ENCODE measurements at places on chromosomes 1 and 21.

DNA sequence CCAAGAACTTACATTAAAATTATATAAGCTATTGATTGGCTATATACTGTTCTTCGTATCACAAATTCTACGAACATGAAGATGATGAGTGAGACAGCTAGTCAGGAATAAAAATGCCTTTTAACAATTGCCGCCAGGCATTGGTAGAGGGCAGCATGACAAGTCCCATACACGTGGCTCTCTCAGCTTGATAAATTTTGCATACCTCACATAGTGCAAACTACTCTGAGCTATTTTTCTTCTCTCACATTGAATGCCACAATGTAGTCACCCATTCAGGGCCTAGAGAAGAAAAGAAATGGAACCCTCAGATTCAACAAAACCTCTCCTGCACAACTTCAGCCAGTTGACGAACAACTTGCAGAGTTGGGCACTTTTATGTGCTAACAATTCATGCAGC is 27.0 kb upstream of the FMO2 start:
- no peak for DNase-seq

- no peak for DNase-seq
Observed at GRCh38 chr1:157910270-157910669, 68.7 kb upstream of the CD5L start.

- peak; percentile 38 for DNase-seq
Observed at GRCh38 chr1:27521336-27521831, 31.4 kb upstream of the WASF2 start.

GRCh38 chr1:91603409-91603808 is 102.8 kb downstream of the CDC7 start:
- DNase-seq: peak; percentile 41

- no peak for DNase-seq
Observed at GRCh38 chr1:24222793-24223192, 35.7 kb upstream of the IFNLR1 start.

DNA sequence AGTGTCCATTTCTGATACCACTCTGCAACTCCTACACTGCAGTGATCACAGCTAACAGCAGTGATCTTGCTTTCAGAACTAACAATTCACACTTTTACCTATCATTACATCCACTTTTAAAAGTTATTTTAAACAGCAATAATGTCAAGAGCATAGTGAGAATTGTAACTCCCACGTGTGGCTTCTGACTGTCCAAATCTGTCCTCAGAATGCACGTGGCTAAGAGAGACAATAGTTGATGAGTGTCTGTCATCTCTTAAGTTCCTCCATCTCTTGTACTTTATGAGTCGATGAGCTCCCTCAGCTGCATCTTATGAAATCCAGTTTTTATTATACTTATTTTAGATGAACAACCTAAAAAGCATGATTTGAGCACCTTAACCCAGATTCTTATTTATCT is 16.5 kb upstream of the CFHR5 start:
- DNase-seq: no peak

- DNase-seq: no peak
Observed at GRCh38 chr1:39080269-39080826, 54.2 kb downstream of the NDUFS5 start.

GRCh38 chr1:98110674-98111073 is 189.8 kb upstream of the DPYD start:
- no peak for DNase-seq

DNA sequence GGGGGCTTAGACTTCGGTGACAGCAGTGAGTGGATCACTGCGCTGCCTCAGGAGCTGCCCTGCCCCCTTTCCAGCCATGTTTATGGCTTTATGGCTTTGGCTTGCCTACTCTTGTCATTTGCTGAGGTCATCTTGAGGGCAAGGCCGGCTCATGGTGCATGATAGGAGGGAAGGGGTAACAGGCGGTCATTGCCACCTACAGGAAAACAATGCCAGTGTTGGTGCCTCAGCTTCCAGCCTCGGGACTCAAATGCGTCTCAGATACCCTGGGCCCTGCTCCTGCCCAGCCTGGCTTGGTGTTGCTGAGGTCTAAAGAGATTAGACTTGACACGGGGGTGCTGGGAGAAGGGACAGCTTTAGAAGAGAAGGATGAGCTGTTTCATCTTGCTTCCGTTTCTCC is 14.5 kb downstream of the KDF1 start:
- no peak for DNase-seq

DNA sequence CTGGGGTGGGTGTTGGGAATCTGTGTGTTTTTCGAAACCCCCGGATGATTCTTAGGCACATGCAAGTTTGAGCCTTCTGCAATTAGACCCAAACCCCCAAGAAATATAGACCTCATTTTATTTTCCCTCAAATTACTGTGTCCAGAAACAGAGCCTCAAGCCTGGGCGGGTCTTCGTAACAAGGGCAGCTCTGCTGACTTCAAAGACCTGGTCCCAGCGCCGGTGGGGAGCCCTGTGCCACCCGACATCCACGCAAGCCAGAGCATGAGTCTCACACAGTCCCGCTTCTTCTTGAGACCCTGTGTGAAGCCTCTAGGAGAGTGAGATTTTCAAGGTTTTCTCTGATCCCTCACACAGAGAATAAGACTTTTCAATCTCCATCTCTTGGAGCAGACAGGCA is 397.3 kb downstream of the RPS6KC1 start:
- no peak for DNase-seq

GRCh38 chr1:241770115-241770514 is 77.9 kb upstream of the EXO1 start:
- DNase-seq: no peak

- no peak for DNase-seq
Observed at GRCh38 chr1:2404142-2404889, 8.0 kb downstream of the PEX10 start.

DNA sequence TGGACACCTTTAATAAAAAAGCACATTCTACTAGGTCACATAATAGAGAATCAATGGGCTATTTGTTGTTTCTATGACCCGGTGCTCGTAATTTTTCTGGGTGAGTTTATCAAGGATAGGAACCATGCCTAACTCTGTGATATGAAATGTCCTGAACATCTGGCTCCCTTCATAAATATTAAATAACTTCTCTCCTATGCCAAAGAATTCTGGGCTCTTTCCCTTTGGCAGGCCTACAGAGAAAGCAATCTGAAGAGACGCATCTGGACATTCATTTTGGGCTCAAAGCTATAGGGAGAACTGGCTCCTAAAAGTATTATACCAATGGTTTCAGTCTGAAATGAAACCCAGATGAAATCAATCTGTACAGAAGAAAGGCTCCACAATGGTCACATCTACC is 38.8 kb upstream of the ANGPTL7 start:
- DNase-seq: no peak

- DNase-seq: no peak
Observed at GRCh38 chr1:222829868-222830267, 15.0 kb downstream of the DISP1 start.

DNA sequence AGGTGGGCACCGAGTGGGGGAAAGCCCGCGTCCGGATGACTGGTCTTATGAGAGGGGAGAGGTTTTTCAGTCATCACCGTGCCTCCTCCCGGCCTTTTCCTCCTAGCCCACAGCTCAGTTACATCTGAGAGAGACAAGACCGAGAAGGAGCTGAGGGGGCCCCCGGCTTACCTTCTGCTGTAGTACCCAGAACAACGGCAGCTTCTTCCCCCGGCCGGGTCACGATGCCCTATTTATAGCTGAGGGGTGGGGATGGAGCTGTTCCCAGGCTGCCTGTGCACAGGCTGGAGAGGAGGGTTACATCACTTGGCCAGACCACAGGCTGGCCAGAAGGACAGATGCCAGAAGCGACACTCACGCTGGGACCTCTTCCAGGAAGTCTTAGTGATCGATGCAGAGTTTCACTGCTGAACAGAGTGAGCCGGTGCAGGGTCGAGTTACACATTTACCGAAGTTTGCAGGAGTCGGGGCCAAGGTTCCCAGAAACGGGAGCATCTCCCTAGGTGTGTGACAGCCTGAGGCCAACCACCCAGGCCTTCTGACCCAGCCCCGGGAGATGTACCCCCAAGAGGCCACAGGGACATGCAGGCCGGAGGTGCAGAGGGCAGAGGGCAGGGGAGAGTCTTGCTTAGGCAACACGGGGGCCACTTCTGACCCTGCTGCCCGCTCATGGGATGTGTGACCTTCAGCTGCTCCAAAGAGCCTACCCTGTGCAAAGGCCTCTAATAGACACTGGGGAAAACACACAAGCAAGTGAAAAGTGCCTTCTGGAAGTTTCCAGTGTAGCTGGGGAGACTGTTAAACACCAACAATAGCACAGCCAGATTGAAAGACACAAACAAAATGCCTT is at the start of gene AGT:
Gene AGT, minus strand, starts transcription at position 208 of the 850 bp plus-strand sequence. CDS start 3,299 bp downstream, outside the sequence.
- no peak for DNase-seq

- DNase-seq: no peak
Observed at GRCh38 chr1:116553386-116554115, 17.3 kb downstream of the CD58 start.

DNA sequence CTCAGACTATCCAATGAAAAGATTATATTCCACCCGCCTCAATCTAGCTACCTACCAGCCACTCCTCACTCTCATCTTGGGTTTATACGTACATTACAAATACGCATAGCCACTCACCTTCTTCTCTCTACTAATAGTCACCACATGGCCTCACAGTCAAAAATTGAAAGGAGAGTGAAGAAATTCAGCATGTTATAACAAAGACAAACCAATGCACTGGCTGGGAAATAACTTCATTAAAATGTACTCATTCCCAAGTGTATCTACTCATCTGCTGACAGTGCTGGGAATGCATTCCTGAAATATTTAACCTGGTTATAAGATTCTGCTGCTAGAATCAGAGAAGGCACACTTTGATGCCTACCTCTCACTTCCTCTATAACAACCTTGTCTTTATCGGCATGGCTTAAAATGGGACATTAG is 6.5 kb downstream of the ZNF644 start:
- no peak for DNase-seq

DNA sequence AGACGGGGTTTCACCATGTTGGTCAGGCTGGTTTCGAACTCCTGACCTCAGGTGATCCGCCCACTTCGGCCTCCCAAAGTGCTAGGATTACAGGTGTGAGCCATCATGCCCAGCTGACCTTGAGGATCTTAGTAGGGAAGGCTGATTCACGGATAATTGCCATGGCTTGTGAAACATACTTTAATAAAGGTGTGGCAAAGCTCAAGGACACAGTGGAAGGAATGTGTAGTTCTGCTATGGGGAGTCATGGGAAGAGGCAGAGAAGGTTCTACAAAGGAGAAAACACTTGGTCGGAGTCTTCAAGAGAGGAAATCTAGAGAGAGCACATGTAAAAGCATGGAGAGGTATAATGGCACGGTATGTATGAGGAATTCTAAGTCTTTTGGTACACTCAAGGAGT is 12.7 kb upstream of the PTCH2 start:
- DNase-seq: no peak

DNA sequence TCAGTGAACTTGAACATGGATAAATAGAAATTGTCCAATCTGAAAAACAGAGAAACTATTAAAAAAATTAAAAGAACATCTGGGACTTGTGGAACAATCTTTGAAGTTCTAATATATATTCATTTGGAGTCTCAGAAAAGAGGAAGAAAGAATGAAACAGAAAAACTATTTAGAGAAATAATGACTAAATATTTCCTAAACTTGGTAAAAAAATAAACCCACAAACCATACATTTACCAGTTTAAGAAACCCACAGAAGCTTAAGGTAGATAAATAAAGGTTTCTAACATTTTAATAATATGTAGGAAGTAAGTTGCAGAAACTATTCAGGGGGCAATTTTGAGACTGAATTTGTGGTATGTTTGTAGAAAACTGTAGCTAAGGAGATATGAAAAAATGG is 437.8 kb downstream of the PTBP2 start:
- no peak for DNase-seq

DNA sequence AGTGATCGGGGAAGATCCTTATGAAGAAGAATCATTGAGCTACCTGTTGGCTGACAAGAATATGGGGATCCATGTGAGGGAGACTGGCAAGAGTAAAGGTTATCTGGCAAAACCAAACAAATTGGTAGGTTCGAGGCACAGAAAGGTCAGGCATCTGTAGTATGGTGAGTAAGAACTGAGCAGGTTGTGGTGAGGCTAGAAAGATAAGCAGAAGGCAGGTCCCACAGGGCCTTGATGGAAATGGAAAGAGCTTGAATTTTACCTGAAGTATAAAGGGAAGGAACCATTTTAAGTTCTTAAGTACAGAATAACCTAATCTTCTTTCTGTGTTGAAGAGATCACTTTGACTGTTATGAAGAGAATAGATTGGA is 11.1 kb downstream of the PTPRC start:
- DNase-seq: peak; percentile 77

- DNase-seq: no peak
Observed at GRCh38 chr1:154741741-154742495, 128.2 kb downstream of the KCNN3 start.

- no peak for DNase-seq
Observed at GRCh38 chr1:228953207-228953606, 217.9 kb downstream of the RHOU start.

DNA sequence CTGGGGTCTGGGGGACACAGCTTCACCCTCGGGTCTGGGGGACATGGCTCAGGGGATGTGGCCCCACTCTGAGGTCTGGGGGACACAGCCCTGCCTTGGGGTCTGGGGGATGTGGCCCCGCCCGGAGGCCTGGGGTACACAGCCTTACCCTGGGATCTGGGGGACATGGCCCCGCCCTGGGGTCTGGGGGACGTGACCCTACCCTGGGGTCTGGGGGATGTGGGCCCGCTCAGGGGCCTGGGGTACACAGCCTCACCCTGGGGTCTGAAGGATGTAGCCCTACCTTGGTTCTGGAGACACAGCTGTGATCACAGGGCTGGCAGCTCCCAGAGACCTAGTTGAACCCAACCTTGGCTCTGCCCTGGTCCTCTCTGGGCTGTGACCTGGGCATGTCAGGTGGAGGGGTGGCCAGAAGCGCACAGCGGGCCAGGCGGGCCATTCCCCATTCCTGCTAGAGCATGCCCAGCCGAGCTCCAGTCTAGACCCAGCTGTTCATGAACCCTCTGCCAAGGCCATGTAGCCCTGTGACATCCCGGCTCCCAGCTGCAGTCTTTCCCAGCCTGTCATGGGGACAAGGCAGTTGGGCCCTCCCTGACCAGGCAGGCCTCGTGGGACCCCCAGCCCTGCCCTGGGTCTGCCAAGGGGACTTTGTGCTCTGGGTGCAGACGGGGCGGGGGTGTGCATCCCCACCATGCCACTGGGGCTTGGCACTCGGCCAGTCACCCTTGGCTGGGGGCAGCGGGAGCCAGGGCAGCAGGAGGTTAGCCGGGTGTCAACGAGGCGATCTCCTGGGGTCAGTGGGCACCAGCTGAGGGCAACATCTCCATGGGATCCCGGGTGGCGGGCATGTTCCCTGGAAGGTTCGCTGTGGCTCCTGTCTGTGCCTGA is 43.9 kb downstream of the WNT9A start:
- DNase-seq: no peak

- no peak for DNase-seq
Observed at GRCh38 chr21:45169682-45170081, 95.3 kb downstream of the ADARB1 start.

GRCh38 chr1:160081261-160081936 is at the start of gene KCNJ9:
Gene KCNJ9, plus strand, starts transcription at chr1:160081538. Its CDS starts 2,493 bp downstream, at chr1:160084031.
- no peak for DNase-seq

- DNase-seq: no peak
Observed at GRCh38 chr1:215269955-215270354, 187.4 kb downstream of the KCNK2 start.

Data from activated CD4-positive, alpha-beta T cell treated with anti-CD3 and anti-CD28 coated beads, Interleukin-2, amount 50 U/mL, for 16 hours (primary cell).